Stimulated activated naive B cell treated with anti-CD40 and anti-IgM and Interleukin-4, amounts not matched to agents 10 μg/mL and 1 μg/mL and 100 μg/mL, for 72 hours (primary cell): ENCODE measurements at places on chromosomes 1 and 21.
A peak's percentile ranks its signal among the peaks of the same experiment; 100 is the strongest.

GRCh38 chr1:215748431-215748830, 181.3 kb downstream of the KCTD3 start:
- DNase-seq: no peak

GRCh38 chr1:67664048-67664447, 21.0 kb upstream of the GADD45A start:
- DNase-seq: no peak

- DNase-seq: no peak
Measured at GRCh38 chr21:38477226-38477625, 21.1 kb downstream of the ERG start.

GRCh38 chr21:27365394-27365793, 398.5 kb upstream of the ADAMTS5 start:
- no peak for DNase-seq

- DNase-seq: no peak
Measured at GRCh38 chr1:160413716-160414115, 13.4 kb downstream of the VANGL2 start.

DNA sequence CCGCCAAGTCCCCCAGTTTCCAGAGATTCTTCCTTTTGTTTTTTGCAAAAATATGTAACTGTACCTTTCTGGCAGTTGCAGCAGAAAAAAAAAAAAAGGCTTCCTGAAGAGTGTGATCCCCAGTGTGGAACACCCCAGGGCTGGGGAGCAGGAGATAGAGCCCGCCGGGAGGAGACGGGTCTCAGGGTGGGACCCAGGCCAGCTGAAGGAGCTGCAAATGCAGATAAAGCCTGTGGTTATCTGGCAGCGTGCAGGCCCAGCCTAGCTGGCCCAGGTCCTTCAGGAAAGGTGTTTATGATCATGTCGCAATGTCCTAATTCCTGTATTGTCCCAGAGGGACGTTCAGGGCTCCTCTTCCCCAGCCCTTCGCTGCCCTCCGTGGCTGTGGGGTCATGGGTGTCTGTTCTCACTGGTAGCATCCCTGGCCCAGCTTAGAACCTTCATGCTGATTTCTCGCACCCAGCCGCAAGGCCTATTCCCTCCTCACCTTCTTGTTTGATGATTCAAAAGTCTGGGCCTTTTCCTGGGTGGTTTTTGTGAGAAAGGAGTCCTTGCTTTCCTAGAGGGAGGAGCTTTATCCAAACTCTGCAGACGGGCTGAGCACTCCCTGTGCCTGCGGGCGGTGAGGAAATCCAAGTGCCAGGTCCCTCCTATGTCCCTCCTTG, 26.2 kb downstream of the RNF187 start:
- DNase-seq: no peak

- DNase-seq: peak; percentile 67
Measured at GRCh38 chr1:207414606-207415108, 39.5 kb upstream of the CR2 start.

DNA sequence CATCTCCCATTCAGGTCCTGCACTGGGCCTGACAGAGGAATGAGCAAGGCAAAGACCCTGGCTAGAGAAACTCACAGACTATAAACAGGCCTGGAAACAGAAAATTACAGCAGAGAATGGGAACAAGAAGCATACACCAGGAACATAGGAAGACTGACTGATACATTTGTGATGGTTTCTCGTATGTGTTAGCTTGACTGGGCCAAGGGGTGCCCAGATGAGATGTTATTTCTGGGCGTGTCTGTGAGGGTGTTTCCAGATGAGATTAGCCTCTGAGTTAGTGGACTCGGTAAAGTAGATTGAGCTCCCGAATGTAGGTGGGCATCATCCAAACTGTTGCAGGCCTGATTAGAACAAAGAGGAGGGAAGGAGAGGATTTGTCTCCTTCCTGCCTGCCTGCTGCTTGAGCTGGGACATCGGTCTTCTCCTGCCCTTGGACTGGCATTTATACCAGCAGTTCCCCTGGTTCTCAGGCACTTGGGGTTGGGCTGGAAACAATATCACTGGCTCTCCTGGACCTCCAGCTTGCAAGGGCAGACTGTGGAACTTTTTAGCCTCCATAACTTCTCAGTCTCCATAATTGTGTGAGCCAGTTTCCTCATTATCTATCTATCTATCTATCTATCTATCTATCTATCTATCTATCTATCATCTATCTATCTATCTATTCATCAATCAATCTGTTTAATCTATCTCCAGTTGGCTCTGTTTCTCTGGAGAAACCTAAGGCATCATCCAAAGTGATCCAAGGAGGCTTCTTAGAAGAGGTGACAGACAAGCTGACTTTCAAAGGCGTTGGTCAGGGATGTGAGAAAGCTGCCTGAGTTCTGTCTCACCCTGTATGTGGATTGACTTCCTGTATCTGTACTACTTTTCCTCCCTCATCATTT, 9.7 kb upstream of the FOXO6 start:
- no peak for DNase-seq
